Posterior cingulate gyrus (tissue), 11 donors: ENCODE measurements at places on chromosomes 3 and 15.

DNA sequence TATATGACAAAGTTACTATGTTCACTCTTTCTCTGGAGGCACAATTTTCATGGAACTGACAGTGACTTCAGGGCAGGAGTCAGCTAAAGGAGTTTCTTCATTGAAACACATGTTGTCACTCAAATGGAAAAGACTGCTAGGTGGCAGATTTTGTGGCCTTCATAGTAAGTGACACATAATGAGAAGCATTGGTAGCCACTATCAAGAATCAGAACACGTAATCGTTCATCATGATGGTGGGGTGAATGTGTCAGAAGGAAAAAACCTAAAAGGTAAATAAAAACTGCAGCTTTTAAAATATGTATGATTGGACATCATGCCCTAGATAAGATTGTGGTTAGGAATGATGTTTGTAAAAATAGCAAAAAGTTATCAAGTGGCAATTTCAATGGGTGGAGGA lies 1491.0 kb downstream of the SI start:
- no peak for DNase-seq

- peak; percentile 71 for DNase-seq
Observed at GRCh38 chr3:54931182-54931581, 3.3 kb upstream of the LRTM1 start.

DNA sequence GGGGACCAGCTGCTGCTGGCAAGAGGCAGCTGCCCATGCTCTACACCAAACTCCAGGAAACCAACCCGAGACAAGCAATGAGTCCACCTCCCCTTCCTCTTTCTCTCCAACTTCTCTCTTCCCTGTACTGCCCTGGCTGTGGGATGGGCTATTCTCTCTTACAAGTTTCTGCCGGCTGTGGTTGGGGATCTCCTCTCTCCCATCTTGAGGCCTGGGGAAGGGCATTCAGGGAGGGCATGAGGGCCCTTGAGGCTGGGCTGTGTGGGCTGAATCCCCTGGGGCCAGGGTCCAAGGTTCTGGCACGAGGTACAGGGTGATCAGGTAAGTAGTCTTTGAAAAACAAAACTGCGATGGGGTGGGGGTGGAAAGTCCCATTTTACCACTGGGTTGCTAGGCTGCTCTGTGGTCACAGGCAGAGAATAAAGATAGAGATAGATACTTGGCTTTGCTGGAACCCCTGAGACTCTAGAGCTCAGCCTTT lies 32.3 kb upstream of the CTSH start:
- DNase-seq: no peak

- DNase-seq: no peak
Observed at GRCh38 chr3:105944276-105944675, 75.5 kb upstream of the CBLB start.

GRCh38 chr3:125166599-125167136 lies 45.9 kb downstream of the SLC12A8 start:
- no peak for DNase-seq

GRCh38 chr3:139541532-139542288 lies 2.2 kb upstream of the RBP1 start:
- peak; percentile 50 for DNase-seq

GRCh38 chr15:70576696-70577095 lies 186.7 kb downstream of the UACA start:
- no peak for DNase-seq
